ENCODE measurements at places on chromosomes 12 and 14.

GRCh38 chr12:48054955-48055821 is 50.7 kb downstream of the SENP1 start:
- no peak for DNase-seq

- peak; percentile 66 for DNase-seq
These were observed 11.7 kb downstream of the TPCN1 start for GRCh38 chr12:113232840-113233585.

GRCh38 chr14:54652605-54653052 is 85.7 kb downstream of the SAMD4A start:
- no peak for DNase-seq

- no peak for DNase-seq
These were observed 371 bp downstream of the CHD8 start for GRCh38 chr14:21455592-21455911.

DNA sequence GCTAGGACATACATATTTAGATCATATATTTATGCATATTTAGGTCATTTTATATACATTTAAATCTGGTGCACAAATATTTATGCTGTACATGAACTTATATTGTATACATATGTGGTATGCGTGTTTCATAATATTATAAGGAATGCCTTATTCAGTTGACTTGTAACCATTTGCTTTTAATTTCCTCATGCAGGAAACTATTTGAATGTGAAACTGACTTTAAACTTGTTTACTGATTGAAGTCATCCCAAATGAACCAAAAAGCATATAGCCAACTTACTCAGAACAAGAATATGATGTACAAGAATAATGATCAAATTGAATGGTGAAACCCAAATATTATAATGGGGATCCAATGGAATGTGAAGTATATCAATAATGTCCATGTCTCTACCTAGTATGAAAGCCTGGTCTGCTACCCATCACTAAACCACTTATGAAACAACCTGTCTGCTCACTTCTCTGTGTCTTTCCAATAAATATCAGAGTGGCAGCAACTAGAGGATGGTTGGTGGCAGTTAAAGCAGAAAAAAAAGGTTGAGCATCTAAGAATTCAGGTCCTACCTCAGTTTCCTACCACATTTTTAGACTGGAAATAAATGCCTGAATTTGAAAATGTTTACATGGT is 38.3 kb downstream of the RPS6KA5 start:
- DNase-seq: no peak

DNA sequence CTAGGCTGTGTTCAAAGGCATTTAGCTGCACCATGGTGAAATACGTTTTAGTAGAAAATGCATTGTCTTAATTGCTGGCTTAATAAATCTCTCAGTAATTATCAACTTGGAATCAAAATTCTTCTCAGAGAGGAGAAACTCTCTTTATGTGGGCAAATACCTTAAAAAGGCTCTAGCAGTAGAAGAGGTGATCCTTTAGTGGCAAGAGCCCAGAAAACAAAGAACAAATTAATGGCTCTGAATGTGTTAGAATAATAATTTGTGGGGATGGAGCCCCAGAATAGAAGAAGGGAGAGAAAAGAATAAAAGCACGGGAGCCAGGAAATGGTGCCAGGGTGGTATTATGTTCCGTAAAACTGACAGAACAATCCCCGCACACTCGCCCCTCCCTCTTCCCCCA is 14.8 kb downstream of the TSPAN8 start:
- no peak for DNase-seq

DNA sequence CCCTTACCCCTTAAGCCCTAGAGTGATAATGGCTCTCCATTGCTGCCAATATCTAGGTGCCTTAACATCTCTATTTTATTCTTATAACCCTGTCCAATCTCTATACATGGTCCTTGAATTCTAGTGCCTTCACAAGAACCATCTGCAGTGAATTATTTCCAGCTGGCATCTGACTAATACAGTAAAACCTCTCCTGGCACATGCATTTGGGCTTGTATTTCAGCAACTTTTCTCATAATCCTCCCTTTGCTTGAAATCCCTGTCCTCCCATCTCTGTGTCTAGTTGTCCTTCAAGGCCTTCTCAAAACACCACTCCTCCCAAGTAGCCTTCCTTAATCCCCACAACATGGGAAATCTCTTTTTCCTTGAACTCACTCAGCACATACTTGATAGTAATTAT is 14.2 kb upstream of the HMGA2 start:
- DNase-seq: no peak

- no peak for DNase-seq
These were observed 92.4 kb upstream of the OVCH1 start for GRCh38 chr12:29589851-29590250.

DNA sequence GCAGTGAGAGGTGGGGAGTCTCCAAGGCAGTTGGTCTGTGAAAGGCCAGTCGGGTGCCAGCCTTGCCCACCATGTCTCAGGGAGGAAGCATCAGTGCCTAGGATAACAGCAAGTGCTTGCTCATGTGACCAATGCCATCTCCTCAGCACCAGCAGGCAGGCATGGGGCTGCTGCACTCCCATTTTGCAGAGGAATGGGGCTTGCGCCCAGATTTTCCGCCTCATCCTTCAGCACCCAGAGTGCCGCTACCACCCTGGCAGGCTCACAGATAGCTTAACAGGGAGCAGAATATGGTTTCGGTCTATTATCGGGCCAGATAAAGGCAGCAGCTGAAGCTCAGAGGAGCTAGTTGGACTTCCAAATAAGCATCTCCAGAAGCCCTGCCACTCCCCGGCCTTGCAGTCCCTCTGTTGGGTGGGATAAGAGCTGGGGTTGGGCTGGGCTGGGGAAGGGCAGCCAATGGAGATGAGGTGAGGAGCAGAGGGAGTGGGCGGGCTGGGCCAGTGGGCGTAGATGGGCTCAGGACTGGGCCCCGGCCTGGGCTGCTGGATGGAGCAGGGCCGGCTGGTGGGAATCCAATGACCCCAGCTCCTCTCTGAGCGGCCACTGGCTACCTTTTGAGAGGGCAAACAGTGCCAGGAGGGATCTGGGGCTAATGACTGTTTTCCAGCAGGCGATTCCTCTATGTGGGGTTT is 8.4 kb upstream of the KRT80 start:
- DNase-seq: no peak

- no peak for DNase-seq
These were observed 444 bp upstream of the NKX2-8 start for GRCh38 chr14:36582874-36583241.

GRCh38 chr14:103576371-103577024 is 13.7 kb downstream of the COA8 start:
- no peak for DNase-seq

DNA sequence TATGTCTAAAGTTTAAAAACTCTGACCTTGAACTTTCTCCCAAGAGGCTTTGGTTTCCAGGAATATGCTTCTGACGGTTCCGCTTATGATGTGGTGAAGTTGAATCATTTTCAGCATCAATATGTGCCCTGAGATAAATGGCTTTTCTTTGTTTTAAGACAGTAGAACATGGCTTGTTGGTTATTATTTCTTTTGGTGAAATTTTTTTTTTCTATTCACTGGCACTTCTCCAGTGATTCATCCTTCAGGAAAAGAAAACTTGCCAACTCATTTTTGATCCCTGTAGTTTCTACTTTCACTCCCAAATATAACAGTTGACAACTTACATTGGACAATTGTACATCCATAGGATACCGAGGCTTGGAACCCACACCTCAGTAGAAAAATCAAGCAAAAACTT is 1301.2 kb upstream of the FLRT2 start:
- no peak for DNase-seq

DNA sequence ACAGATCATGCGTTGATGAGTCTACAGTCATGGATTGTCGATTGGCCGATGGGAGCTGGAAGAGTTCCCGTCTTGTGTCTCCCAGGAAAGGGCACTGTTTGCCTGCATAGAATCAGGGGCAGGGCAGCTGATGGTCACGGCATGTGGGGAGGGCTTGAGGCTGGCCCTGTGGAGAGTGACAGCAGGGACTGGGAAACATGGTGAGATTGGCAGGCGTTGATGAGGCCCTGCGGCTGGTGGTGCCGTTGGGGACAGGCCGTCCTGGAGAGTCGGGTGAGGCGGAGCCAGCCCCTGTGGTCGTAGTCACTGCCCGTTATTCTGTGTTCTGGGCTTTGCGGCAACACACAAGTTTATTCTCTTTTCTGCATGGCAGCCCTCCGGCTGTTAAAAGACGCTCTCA is 52.9 kb downstream of the TECPR2 start:
- no peak for DNase-seq

DNA sequence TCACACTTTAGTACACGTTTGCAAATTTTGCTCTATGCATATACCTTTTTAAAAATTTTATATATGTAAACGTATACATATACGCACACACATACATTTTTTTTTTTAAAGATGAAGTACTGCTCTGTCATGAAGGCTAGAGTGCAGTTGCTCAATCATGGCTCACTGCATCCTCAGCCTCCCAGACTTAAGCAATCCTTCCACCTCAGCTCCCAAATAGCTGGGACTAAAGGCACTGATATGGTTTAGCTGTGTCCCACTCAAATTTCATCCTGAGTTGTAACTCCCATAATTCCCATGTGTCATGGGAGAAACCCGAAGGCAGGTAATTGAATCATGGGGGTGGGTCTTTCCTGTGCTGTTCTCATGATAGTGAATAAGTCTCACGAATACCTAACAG is 220.8 kb upstream of the CAND1 start:
- no peak for DNase-seq

- DNase-seq: no peak
These were observed 97.6 kb downstream of the EFCAB11 start for GRCh38 chr14:89856871-89857345.
